NCI-H1694 (cell line): ENCODE measurements at places on chromosomes 5 and 9.

GRCh38 chr9:123090198-123090896 is 56.9 kb downstream of the GPR21 start:
- no peak for DNase-seq

- DNase-seq: peak; percentile 18
Observed at GRCh38 chr5:118379470-118379869, 608.9 kb downstream of the DTWD2 start.

DNA sequence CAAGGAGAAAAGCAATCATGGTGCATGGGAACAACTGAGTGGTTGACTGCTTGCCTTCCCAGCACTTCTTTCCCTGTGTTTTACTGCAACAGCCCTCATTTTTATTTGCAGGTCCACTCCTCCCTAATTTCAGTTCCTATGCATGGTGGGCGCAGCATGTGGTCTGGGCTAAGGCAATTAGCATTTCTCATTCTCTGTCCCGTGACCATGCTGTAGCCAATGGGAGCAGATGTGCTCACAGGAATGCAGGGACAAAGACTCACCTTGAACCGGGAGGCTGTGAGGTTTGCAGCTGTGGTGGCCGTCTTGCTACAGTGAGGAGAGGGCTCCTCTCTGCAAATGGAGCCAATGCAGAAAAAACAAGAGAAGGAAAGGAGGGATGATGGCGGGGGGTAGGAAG is 315.5 kb downstream of the SLIT3 start:
- no peak for DNase-seq

GRCh38 chr5:39055027-39055767 is 19.0 kb downstream of the RICTOR start:
- no peak for DNase-seq

DNA sequence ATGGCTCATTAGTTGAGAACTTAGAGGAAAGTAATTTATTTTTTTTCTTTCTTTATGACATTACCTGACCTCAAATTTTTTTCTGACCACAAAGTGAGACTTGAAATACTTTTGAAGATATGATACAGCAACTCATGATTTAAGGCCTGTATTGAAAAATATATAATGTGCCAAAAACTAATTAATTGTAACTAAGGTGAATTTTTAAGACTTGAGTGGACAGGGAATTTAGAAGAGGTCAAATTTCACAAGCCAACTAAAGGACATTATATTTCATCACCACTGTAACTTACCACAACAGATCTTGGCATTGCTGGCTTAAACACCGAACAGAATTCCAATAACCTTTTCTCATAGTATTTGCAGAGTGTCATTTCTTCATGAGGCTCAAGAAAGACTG is 1.8 kb downstream of the CCNH start:
- DNase-seq: no peak

- no peak for DNase-seq
Observed at GRCh38 chr5:125276096-125276495, 529.7 kb upstream of the ZNF608 start.

DNA sequence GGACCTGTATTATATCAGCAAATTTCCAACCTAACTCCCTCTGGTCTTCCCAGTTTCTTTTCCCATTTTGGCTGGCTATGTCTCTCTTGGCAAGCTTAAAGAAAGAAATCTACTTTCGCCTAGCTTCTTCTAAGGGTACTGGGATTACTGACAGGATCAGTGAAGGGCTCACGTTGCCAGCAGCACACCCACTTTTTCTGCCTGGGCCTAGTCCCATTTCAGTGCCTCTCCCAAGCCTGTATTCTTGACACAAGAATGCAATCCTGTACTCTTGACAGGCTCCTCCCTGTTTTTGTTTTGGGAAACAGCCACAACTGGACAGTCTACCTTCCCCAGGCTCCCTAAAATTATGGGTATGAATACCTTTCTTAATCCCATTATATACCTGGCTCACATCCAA is 170.5 kb downstream of the EPB41L4A start:
- no peak for DNase-seq

GRCh38 chr9:17117372-17117771 is 17.5 kb upstream of the CNTLN start:
- DNase-seq: no peak

DNA sequence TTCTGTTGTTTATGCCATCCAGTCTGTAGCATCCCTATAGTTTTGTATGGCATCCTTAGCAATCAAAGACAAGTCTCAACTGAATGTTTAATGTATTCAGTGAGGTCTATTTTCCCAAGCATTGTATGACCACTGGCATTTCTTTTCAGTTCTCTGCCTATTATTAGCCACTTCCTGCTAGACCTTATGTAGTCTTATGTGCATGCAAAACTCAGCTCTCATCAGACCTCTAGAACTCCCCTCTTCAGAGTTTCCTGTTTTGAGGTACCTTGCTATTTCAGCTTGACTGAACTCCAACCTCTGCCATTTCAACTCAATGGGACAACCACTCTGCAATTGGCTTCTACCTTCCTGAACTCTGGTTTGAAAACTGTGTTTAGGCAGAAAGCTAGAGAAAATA is 113.2 kb downstream of the SLC25A46 start:
- DNase-seq: no peak

GRCh38 chr5:132501961-132502931 is 11.7 kb upstream of the IRF1 start:
- DNase-seq: no peak

DNA sequence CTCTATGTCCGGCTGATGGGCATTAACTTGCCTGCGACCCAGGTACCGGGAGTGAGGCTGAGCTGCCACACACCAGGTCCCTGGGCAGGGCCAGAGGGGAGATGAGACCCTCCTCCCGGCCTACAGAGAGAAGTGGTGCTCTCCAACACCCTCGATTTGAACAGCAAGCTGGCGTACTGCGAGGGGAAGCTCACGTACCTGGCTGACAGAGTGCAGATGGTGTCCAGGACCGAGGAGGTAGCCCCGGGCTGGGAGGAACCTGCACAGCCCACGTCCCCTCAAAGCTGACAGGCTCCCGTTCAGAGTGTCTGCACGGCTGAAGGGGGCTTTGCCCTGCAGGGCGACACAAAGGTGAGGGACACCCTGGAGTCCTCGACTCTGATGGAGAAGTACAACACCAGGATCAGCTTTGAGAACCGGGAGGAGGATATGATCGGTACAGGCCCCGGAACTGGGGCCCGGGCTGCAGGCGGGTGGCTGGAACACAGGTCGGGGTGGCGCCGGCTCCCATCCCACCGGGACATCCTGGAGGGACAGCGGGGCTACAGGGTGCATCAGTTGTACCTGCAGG is 1.0 kb upstream of the RABL6 start:
- no peak for DNase-seq

DNA sequence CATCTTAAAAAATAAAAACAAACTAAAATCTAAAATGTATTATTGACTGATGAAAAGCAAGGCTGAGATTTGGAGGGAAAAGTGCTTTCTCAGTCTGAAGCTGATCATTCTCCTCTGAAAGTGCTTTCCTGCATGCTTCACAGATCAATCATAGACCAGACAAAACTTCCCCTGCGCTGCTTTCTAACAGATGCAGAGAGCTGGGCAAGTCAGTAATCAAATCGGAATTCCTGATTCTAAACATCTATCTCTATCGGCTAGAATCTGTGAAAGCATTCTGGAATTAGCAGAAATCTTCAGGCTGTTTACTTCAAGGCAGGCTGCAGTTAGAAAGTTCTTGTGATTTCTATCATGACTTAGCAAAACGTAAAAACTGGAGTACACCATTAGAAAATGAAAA is 15.6 kb upstream of the FAM81B start:
- DNase-seq: no peak

- DNase-seq: no peak
Observed at GRCh38 chr5:8828596-8829322, 717.1 kb downstream of the SEMA5A start.

DNA sequence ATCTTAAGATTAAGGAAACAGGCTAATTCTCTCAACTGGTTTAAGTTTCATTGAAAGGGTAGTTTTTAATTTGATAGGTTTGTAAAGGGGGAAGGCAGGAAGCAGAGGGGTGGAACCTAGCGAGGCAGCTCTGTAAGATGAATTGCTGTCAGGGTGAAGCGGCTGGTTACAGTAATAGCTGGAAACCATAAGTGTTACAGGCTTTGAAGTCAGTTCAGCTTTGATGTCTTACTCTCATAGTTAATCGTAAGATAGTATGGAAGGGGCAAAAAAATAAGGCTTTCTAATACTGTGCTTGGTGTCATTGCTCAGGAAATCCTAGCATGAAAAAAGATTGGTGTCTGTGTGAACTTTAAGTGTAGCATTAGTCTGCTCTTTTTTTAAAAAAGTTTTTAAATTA is 20.3 kb downstream of the POU5F2 start:
- DNase-seq: no peak
